Activated CD4-positive, alpha-beta memory T cell treated with anti-CD3 and anti-CD28 coated beads for 36 hours (primary cell): ENCODE measurements at places on chromosomes 5 and 9.

DNA sequence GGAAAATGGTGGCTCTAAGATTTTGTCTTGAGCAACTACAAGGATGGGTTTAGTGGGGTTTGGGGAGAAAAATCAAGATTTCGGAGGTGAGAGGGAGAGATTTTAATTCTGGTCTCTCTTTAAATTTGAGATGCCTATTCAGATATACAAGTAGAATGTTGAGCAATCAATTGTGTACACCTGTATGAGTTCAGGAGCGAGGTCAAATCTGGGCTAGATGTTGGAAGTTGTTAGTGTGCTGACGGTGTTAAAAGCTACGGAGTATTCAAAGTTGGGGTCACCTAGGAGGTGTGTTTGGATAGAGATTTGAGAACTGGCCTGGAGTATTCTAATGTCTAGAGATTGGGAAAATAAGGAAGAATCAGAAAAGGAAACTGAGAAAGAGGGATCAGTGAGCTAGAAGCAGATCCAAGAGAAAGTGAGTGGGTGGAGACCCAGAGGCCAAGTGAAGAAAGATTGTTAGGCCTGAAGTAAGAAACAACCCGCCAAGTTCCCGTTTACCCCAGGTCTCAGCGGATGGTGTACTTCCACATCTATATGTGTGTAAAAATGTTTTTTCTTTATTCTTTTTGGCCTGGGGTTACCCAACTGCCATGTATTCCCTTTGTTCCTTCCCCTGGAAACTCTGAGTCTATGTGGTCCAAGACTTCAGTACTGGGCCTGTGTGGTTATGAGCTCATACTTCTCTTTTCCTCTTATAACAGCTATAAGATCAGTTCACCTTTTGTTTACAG lies 11.9 kb upstream of the ARHGAP26 start:
- no peak for DNase-seq

GRCh38 chr9:133201424-133202144 lies 7.5 kb downstream of the OBP2B start:
- no peak for DNase-seq

GRCh38 chr5:177454397-177455035 lies 7.9 kb downstream of the PRR7 start:
- peak; percentile 95 for DNase-seq

- peak; percentile 17 for DNase-seq
Observed at GRCh38 chr5:14281746-14282181, 138.6 kb downstream of the TRIO start.

- no peak for DNase-seq
Observed at GRCh38 chr5:137606401-137606800, 107.3 kb upstream of the SPOCK1 start.

GRCh38 chr5:43275391-43275790 lies 37.8 kb downstream of the HMGCS1 start:
- DNase-seq = no peak
